Activated naive CD8-positive, alpha-beta T cell treated with anti-CD3 and anti-CD28 coated beads, Interleukin-2, amount 50 U/mL, for 16 hours (primary cell): ENCODE measurements at places on chromosomes 3 and 15.

DNA sequence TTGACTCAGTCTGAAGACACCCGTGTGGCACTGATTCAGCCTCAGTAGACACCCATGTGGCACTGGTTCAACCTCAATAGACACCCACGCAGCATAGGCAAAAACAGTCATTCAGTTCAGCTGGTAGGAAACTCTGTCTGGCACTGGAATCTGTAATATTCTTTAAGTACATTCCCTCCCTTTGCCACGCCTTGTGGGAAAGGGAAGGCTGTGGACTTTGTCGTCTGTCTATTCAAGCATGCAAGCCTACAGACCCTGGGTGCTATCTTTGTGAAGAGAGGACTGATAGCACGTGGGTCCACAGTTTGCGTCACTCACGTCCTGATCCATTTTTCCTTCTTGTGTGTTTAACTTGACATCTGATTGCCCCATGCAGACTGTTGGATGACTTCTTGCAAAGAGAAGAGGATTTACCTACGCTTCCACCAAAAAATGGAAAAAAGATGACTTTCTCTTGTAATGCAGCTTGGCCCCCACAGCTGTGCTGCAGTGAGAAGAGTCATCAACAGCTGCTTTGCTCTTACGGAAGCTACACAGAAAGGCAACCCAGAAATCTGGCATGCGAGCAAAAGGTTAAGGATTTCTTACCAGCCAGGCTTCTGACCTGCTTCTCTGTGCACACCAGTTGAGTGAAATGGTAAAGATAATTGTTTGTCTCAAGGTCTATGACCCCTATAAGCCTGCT lies 278.1 kb downstream of the ULK4 start:
- no peak for DNase-seq

- no peak for DNase-seq
Measured at GRCh38 chr3:52405066-52405465, 39.8 kb downstream of the SEMA3G start.

DNA sequence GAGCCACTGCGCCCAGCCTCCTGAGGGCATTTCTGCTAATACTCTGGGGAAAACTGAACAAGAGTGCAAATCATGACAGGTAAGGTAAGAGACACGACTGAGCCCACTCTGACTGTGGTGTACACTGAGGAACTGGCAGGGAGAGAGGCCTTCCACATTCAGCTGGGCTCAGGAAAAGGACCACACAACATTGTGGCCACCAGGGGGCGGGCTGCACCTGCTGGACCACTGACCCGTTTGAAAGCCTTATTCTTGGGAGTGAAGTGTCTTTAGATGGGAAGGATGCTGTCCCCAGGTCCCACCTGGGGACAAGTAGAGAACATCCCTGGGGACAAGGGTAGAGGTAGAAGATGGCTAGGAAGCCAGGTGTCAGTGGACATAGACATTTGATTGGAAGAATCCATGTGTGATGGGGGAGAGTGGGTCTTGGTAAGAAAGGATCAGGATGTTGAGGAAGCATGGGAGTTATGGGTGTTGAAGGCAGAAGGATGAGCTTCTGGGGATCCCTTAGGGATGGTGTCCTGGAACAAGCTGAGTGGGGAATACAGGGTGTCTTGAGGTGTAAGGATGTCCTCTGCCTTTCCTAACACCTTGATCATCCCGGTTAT lies 6.2 kb upstream of the CTDSPL start:
- peak; percentile 53 for DNase-seq

DNA sequence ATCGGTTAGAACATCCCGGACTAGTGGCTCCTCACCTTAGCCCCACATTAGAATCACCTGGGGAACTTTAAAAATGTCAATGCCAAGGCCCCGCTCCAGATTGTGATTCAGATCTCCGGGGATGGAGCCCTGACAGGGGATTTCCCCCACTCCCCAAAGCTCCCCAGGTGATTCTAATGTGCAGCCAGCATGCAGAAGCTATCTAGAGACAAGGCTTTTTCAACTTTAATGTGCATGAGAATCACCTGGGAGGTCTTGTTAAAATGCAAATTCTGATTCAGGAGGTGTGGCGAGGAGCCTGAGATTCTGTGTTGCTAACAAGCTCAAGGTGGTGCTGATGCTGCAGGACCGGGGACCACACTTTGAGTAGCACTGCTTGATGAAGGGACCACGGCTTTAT lies 156.7 kb downstream of the RAB11A start:
- no peak for DNase-seq

GRCh38 chr15:39792844-39793335 lies 10.2 kb upstream of the FSIP1 start:
- no peak for DNase-seq

DNA sequence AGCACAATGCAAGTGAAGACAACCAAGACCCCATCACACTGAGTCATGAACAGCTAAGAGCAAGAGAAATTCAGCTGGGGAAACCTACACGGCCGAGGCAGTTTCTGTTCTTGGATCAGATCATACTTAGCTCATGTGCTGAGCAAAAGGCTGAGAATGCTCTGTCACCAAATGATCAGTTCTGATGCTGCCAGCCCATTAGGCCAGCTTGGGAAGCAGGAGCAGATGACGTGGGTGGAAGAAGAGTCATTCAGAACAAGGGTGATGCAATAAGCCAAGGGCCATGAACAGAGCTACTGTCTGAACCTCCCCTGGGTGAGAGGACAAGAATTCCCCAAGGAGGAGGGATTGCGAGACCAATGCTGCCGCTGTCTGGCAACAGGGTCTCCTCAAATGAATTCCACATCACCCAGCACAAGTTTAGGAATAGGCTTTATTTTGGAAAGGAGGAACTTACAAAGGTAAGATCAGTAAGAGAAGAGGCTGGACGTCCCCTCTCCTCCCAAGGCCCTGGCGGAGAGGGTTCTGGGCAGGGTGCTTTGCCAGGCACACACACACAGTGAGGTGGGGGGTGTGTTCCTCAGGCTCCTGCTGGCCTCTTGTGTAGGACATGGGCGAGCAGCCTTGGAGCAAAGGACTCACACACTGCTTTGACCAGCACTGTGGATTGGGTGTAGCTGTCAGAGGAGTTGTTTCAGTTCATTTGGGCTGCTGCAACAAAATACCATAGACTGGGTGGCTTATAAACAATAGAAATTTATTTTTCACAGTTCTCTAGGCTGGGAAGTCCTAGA lies 65.6 kb upstream of the CTXND1 start:
- DNase-seq: no peak

GRCh38 chr3:126518779-126519177 lies 1.2 kb upstream of the UROC1 start:
- DNase-seq: no peak

DNA sequence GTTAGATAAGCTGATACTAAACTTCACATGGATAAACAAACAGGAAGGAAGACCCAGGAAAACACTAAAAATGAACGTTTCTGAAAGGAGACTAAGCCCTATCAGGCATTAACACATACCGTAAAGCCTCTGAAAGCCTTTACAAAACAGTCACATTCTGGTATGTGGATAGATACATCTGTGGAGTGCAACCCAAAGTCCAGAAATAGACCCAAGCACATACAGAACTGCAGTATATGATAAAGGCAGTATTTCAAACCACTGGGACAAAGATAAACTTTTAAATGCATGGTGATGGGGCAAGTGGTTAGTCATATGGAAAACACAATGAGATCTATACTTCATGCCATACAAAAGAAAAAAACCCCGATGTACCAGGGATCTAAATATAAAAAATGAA lies 26.0 kb downstream of the DCBLD2 start:
- DNase-seq: no peak

DNA sequence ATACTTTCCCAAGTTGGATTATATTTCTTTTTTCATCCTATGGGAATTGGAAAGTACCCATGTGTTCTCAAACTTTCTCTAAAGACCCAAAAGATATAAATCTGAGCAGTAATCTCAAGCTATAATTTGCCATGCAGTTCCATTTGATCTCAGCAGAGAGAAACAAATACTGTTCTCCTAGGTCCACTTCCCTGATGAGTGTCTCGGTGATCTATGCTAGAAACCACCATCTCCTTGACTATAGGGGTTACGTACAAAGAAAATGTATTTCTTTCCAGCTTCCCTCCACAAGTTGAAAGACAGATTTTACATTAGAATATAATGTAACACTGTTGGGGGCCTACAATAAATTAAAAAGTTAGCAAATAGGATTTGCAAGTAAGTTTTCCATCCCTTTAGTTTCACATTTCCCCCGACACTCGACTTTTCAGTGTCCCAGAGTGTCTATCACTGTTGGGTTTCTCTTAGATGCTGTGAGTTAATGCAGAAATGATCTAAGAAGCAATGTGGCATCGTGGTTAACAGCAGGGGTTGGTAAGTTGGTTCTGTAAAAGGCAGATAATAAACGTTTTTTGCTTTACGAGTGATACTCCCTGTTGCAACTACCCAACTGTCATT lies 465.1 kb upstream of the CFAP20DC start:
- no peak for DNase-seq

DNA sequence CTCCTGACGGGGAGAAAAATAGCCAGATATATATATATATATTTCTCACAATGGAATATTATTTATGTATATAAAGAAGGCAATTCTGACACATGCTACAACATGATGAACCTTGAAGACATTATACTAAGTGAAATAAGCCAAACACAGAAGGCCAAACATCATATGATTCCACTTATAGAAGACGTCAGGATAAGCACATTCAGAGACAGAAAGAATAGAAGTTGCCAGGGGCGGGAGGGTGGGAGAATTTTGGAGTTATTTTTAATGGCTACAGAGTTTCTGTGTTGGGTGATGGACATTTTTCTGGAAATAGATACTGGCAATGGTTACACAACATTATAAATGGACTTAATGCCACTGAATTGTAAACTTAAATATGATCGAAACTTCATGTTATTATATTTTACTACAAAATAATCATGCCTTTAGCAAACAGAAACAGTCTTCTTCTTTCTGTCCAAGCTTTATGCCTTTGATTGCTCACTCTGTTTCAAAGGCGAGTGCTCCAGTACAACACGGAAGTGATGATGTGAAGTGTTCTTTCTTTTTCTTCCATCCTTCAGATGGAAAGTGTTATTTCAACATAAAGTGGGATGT lies 514.0 kb downstream of the OCA2 start:
- no peak for DNase-seq

DNA sequence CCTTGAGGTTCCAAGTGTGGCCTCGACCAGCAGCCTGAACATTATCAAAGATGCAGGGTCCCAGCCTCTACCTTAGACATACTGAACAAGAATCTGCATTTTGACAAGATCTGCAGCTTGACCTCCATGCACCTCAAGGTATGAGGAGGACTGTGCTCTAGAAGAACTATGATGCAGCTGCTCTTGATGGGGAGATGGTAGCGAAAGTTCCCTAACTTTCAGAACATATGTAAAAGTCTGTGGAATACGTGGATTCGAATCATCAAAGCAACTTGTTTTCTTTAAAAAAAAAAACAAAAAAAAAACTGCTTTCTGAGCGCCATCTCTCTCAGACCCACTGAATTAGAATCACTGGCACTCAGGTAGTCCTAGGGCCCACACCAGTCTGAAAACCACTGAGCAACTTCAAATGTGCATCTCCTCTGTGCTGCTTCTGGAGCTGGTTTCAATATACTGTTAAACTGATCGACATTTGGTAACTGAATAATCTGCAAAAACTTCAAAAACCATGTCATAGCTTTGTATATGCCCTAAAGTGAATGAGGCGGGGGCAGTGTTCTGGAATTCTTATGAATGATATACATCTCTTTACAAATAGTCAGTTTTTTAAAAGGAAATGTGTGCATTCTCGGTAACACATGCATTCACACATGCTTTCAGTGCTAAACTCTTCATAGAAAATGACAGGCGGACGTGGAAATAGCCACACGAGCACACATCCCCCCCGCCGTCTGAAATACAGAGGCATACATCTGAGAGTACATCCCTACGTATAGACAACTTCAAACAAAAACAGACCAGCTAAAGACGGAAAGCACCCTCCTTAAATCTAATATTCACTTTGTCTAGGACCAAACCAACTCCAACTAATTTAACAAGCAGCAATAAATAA lies 128.8 kb downstream of the FOXP1 start:
- DNase-seq: no peak

- DNase-seq: no peak
Measured at GRCh38 chr15:81924729-81925128, 121.1 kb downstream of the MEX3B start.

DNA sequence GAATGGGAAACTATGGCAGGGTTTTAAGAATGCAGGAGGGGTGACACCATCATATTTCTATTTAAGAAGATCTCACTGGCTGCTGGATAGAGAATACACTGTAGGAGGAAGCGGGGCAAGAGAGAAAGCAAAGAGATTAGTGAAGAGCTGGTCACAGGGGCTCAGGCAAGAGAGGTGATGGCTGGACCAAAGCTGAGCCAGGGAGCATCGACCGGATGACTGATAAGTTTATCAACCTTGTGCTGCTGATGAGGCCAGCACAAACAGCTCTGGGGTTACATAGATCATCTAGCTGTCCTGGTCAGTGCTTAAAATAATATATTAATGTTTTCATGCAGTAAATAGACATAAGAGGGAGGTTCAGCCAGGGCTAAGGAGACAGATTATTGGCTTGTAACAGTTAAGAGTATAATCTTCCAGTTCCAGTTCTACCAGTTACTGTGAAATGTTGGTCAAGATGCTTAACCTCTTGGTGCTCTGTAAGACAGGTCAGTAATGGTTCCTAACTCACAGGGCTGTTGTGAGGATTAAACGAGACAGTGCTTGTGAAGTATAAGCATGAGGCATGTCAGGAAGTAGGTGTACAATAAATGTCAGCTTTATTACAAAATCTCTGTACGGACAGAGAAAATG lies 201.0 kb upstream of the FEZF2 start:
- no peak for DNase-seq

GRCh38 chr3:79564192-79564591 lies 203.6 kb downstream of the ROBO1 start:
- DNase-seq: no peak

GRCh38 chr3:153973722-153974265 lies 147.4 kb upstream of the ARHGEF26 start:
- DNase-seq: no peak

DNA sequence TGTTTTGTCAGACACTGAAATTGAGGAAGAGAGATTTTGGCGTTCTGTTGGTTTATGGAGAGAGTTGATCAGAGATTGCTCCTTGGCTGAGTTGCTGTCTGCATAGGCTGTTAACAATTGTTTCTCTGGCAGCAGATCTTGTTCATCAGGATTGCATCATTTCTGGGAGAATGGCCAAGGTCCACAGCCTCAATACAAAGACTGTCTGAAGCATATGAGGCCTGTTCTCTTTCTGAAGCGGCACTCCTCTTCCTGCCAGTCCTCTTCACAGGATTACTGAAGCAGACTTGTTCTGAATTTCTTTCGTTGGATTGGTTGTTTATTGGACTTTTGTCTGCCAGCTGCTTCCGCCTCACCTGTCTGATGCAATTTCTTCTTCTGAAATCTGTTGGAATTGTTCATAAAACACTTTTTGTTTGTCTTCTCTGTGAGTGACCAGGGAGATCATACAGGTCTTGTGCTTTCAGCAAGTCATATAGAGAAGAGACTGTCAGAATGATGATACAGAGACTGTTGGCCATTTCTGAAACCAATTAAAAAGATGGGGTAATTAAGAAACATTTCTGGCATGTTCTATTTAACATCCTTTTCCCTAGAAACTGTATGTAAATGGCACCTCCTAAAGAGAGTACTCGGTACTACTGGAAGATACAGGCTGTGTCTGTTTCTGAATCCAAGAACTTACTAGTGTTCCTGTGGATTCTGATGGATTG lies 25.5 kb downstream of the SETD5 start:
- no peak for DNase-seq

GRCh38 chr3:49553324-49553691 lies 969 bp upstream of the BSN start:
- no peak for DNase-seq

GRCh38 chr3:94070341-94070911 lies 7.6 kb downstream of the NSUN3 start:
- no peak for DNase-seq
